ACHN (cell line): ENCODE measurements at places on chromosomes 11 and 22.
A peak's percentile ranks its signal among the peaks of the same experiment; 100 is the strongest.

DNA sequence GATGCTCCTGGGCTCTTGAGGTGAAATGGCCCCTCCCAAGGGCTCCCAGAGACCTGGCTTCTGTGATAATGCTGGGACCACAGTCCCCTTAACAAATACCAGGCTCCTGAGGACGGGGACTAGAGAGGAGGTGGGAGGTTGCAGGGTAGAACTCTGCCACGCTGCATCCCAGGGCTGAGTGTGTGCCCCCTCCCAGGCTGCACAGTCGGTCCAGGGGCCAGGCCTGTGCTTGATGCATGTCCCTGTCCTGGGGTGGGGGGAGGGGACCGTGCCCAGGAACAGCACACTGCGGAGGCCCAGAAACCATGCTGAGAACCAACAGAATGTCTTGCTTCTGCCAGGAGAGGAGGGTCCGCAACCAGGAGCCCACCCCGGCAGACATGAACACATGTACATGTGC is 9.3 kb downstream of the CSF2RB start:
- DNase-seq: no peak

- DNase-seq: no peak
These were observed 261.3 kb downstream of the MN1 start for GRCh38 chr22:27540247-27540646.

GRCh38 chr22:36036167-36036624 is 7.6 kb upstream of the RBFOX2 start:
- no peak for DNase-seq

- no peak for DNase-seq
These were observed 4.5 kb downstream of the TTC9C start for GRCh38 chr11:62732830-62733229.

GRCh38 chr11:78835646-78836045 is 261.0 kb upstream of the NARS2 start:
- DNase-seq: no peak

DNA sequence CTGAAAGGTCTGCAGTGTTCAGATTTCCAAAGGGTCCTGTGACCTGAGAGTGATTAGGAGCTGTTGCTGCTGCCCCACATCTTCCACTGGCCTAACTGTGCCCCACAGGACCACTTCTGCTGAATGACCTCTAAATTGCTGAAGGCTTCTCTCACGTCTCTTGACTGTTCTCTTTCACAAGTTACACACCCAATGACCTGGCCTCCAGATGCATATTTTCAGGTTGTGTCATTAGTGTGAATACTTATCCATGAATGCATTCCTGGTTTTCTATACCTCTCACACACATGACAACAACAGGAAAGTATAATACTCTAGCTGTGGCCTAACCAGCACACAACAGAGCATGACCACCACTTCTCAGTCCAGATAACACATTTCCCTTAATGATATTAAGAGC is 15.4 kb downstream of the PRR14L start:
- peak; percentile 11 for DNase-seq

DNA sequence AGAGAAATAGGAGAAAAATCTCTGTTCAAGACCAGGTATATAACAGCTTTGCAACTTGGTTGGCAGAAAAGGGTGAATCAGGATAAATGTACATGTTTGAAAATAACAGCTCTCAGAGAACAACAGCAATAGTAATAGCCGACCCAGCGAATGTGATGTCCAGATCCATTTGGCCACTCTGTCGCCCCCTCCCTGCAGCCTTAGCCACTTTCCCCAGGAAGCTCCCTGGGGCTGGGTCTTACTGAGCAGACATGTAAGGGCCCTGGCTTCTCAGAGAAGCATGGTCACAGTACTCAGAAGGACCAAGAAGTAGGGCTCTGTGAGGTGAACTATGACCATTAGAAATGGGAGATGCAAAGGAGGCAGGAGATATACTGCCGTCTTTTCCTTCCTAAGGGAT is 154.1 kb upstream of the SNX19 start:
- no peak for DNase-seq

DNA sequence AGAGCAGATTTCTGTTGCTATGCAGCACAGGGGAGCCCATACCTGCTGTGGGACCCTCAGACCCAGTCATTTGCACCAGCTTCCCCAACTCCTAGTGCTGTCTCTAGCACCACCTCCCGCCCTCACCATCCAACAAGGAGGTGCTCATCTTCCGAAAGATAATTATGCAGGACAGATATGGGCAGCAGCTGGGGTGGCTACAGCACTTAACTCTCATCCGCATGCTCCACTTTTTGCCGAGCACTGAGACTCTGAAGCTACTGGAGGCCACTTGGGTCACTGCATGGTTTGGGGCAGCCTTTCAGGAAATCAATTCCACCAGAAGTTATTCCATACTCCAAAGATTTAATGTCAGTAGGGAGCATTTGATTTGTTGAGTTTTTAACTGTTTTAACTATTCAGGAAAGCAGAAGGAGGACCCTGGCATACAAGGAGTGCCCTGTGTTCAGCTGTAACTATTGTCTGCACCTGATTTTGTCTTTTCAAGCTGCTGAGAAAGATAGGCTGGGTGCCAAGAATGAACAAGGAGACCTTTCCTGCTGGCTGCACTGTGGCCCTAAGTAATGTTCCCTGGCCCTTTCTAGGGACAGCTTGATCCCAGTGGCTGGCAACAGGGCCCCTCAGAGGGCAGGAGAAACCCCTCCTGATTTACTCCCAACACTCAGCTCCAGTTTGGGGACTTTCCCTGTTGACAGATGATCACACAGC is 67.3 kb upstream of the CSNK2A3 start:
- no peak for DNase-seq

DNA sequence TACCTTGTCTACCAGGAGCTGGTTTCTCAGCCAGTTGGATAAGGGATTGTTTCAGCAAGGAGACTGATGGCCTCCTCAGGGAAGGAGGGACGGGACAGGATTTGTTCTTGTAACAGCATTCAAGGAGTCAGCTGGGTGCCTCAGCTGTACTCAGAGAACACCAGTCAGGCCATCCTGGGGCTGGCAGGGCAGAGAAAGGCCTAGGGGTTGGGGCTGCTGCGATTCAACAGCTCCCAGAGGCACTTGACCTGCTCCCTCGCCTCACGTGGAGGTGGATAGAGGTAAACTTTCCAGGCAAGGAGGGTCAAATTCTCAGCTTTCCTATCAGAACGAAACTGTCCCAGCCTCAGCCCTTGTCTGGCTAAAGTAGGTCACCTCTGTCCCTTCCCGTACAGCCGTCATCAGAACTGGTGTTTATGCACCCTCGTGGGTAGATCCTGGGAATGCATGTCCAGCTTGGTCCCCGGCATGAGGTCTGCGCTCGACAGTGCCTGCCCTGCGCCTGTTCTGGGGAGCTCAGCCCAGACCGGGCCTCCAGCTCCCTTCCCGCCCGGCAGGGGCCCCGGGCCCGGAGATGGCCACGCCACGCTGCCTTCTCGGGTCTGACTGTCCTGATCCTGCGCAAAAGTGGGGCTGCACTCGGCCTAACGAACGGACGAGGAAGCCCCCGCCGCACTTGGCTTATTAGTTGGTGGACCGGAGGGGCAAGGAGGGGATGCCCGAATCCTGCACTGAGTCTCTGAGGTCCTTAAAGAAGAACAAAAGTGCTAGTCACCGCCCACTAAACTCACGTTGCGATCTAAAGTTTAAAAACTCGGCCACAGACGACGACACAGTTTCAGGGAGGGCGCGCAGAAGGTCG is 762 bp upstream of the CCDC134 start:
- DNase-seq: no peak

- DNase-seq: no peak
These were observed 6.7 kb downstream of the DDI1 start for GRCh38 chr11:104043142-104043541.

DNA sequence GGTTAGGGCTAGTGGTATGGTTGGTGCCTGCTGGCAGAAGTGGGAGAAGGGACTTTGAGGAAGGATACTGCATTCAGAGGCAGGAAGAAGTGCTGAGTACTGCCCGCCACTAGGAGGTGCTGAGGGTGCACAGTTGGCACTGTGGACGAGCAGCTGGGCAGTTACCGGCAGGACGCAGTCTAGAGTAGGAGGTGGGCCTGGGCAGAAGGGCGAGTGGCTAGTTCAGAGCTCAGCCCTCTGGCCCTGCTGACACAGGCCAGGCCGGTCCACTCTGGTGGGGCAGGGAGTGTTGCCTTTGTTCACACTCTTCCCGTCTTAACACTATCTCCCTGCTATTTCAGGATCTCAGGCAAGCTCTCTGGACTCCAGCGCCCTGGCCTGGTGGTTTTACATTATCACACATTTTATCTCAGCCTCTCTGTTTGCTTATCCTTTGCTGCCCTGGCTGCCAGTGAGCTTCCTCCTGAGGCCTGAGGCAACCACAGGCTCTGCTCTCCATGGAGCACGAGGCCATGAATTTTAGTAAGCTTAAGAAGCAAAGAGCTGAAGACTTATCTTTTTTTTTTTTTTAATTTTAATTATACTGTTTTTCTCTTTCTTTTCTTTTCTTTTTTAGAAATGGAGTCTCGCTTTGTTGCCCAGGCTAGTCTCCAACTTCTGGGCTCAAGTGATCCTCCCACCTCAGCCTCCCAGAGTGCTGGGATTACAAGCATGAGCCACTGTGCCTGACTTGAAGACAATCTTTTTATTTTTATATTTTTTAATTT is 26.9 kb downstream of the SNAP29 start:
- peak; percentile 79 for DNase-seq

DNA sequence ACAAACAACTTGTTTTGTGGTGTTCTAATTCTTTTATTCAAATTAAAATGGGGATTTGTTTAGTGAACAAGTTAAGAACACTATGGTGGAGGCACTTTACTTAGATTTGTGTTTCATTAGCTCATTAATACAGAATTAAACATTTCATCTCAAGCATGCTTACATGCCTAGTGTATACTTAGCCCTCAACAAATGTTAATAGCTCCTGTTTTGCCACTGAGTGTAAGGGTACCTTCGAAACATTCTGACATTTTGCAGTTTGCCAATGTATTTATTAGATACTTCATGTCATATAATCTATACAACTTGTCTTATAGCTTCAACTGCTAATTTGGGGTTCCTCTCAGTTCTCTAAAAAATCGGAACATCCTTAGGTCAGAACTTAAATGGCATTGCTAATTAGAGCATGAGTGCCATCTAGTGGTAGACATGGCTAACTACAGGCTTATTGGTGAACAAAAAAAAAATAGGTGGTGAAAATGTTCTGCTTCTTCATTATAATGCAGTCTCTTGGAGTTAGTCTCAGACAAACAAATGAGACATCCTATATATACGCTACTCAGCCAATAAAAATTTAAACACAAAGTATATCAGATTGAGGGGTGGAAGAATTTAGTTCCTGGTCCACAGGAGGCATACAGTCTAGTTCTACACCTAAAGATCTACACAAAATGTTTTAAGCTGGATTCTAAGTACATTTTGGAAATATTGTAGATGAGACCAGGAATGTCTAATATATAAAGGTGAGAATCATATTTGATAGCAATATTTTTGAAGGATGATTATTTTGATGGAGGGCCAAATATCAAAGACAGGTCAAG is 4.9 kb upstream of the CNTN5 start:
- DNase-seq: peak; percentile 25

GRCh38 chr11:3155691-3156258 is 9.3 kb downstream of the OSBPL5 start:
- no peak for DNase-seq

DNA sequence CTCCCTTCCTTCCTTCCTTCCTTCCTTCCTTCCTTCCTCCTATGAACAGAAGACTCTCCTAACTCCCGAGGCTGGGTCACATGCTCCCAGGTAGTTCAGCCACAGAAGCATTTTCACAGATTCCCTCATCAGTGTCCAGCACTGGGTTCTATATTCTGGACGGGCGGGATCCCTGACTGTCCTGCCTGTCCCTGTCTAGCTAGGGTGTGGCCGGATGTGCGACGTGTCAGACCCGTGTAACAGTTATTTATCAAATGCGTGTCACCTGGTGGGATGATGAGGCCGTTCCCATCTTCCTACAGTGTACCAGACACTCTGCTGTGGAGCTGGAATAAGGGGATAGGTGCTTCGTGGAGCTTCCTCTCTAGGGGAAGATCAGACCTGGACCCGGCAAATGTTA is 901.0 kb downstream of the BRD1 start:
- no peak for DNase-seq

- no peak for DNase-seq
These were observed 78.9 kb downstream of the PDE3B start for GRCh38 chr11:14722496-14722895.

DNA sequence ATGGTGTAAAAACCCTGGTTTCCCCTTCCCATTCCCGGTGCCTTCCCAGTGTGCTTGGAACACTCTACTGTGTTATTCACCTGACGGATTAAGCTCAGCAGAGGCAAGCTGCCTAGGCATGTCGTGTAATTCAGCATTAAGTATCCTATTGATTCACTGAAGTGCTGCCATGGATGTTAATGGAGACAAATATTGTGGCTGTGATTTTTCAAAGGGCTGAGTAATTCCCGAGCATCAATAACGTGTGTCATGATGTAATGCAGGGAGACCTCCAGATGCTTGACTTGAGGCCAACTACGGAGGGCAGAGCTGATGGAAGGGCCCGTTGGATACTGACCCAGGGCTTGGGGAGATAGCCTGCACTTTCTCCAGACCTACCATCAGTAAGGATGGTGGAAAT is 269.0 kb downstream of the ST3GAL4 start:
- no peak for DNase-seq
